Gastrocnemius medialis (tissue), 4 donors: ENCODE measurements at places on chromosomes 5 and 9. TPM values are rescaled to one million over a fixed set of nuclear protein-coding genes. Genes with fewer than 3 reads are reported as not detected.
A peak's percentile ranks its signal among the peaks of the same experiment; 100 is the strongest.

- H3K27ac ChIP-seq, result no peak overlapping the region
- DNase-seq, result no peak
- no peaks in the 10 kb centered on the region for H3K4me1 ChIP-seq
- no peaks in the 10 kb centered on the region for H3K27me3 ChIP-seq
Observed at GRCh38 chr5:68303038-68303738, 87.6 kb downstream of the PIK3R1 start.

GRCh38 chr5:57549566-57549965 is 67.0 kb upstream of the ACTBL2 start:
- no peaks in the 10 kb centered on the region for H3K27me3 ChIP-seq
- DNase-seq, result no peak
- no peak overlapping the region for H3K27ac ChIP-seq
- H3K4me1 ChIP-seq, result peaks cover 17% of the 10 kb centered on the region

TRAF2 gene
- 3.5 TPM for total RNA-seq

- no peak for DNase-seq
- no peaks in the 10 kb centered on the region for H3K4me1 ChIP-seq
- no peaks in the 10 kb centered on the region for H3K27me3 ChIP-seq
- H3K36me3 ChIP-seq, result peaks cover 8% of the 10 kb centered on the region
Observed at GRCh38 chr5:62547945-62548630, 30.5 kb upstream of the LRRC70 start.

NME5 gene
- total RNA-seq, result 0.51 TPM

IRX4 gene
- not detected for total RNA-seq

- H3K27ac ChIP-seq, result no peak overlapping the region
Observed at GRCh38 chr5:64811050-64811640, 42.4 kb downstream of the CWC27 start.

PCDHGA8 gene
- 0.94 TPM for total RNA-seq

AK8 gene
- not detected for total RNA-seq

DNA sequence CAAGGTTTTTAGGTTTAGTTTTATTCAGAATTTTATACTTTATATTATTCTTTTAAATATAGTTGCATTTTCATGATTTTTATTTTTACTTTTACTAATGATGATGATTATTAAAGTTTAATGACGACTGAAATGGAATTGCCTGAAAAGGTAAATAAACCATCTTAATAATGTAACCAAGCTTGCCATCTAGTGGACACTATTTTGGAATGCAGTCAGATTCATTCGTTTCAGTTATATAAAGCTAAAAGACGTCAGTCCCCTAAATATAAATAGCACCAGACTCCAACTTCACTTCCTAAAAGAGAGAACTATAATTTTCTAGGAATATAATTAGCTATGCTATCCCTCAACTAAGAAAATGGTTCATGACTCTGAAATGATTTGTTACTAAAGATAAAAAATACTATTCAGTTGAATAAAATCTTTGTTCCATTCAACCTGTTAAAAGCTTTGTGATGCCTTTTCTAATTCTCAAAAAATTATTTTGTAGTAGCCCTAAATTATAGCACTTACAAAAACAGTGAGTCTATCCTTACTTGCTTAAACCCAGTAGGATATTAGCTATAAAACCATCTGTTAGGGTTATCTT is 19.9 kb downstream of the ABITRAM start:
- no peaks in the 10 kb centered on the region for H3K36me3 ChIP-seq
- H3K27me3 ChIP-seq, result no peaks in the 10 kb centered on the region
- H3K27ac ChIP-seq, result peak overlapping the region; percentile 52
- no peak for DNase-seq

SPZ1 gene
- total RNA-seq, result not detected

DNA sequence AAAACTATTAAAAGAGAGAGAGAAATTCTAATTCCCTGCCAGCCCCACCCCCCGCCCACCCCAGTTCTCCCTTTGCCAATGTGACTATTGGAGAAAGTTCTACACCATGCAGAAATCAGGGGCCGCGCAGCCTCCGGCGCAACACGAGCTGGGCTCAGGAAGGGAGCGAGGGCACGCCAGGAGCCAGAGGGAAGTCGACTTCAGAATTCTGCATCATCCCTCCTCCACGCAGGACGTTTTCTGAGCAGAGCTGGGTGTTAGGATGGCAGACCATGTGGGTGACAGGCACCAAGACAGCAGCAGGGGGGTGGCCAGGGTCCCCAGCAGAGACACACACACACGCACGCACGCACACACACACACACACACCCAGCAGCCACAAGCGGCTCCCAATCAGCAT is 72.6 kb downstream of the PTCH1 start:
- H3K36me3 ChIP-seq, result no peaks in the 10 kb centered on the region
- no peak overlapping the region for H3K4me3 ChIP-seq
- no peaks in the 10 kb centered on the region for H3K4me1 ChIP-seq
- no peak for DNase-seq

F2RL2 gene
- total RNA-seq, result not detected

DNA sequence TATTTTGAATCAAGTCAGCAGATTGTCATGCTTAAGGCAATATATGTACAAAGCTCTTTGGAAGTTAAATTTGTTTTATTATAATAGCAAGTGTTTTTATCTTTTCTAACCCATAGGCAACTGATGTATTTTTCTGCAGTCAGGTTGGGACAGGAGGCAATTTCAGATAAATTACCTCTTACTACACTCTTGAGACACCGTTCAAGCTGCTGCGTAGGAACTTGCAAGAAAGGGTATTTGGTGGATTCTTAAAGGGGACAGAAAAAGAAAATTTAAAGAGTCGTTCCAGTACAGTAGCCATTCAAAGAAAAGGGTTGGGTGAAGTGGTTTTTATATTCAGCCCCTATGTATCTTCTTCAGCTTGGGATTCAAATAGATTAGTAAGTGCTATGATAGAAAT is 112.4 kb upstream of the APC start:
- no peak overlapping the region for H3K4me3 ChIP-seq
- H3K4me1 ChIP-seq, result peaks cover 21% of the 10 kb centered on the region
- no peaks in the 10 kb centered on the region for H3K36me3 ChIP-seq
- H3K27me3 ChIP-seq, result no peaks in the 10 kb centered on the region
- no peak for DNase-seq
- H3K27ac ChIP-seq, result no peak overlapping the region

- no peak overlapping the region for H3K27ac ChIP-seq
- H3K36me3 ChIP-seq, result no peaks in the 10 kb centered on the region
- H3K27me3 ChIP-seq, result no peaks in the 10 kb centered on the region
- no peak overlapping the region for H3K4me3 ChIP-seq
- DNase-seq, result no peak
Observed at GRCh38 chr9:137975527-137975913, 97.9 kb downstream of the CACNA1B start.

DNA sequence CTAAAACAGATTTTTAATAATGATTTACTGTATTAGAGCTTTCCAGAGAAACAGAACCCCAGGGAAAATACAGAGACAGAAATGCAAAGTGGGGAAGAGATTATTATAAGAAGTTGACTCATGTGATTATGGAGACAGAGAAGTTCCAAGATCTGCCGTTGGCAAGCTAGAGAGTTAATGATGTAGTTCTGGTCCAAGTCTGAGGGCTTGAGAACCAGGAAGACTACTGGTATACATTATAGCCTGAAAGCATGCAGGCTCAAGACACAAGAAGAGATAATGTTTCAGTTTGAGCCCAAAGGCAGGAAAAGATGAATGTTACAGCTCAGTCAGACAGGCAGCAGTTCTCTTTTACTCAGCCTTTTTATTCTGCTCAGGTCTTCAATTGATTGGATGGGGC is 98.8 kb upstream of the NFIL3 start:
- DNase-seq, result no peak
- H3K36me3 ChIP-seq, result no peaks in the 10 kb centered on the region
- no peak overlapping the region for H3K27ac ChIP-seq
- H3K4me1 ChIP-seq, result no peaks in the 10 kb centered on the region

- H3K27me3 ChIP-seq, result no peaks in the 10 kb centered on the region
- no peaks in the 10 kb centered on the region for H3K36me3 ChIP-seq
- no peak for DNase-seq
- H3K27ac ChIP-seq, result no peak overlapping the region
Observed at GRCh38 chr5:168908207-168908606, 329.0 kb upstream of the PANK3 start.

DNA sequence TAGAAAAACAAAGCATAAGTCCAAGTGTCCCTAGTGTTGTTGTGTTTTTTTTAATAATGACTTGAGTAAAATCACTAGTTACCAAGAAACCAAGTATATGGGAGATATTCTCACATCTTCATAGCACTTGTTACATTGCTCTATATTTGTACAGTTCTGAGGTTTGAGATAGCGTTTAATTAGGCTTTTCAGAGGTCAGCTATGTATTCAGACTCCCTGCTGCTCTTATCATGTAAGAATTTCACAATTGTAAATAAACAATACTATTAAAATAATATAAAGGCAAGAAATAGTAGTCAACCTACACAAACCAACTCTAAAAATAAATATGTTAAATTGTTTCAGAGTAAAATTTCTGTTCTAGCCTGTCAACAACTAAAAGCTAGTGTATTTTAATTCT is 761.9 kb upstream of the FAM174A start:
- no peaks in the 10 kb centered on the region for H3K4me1 ChIP-seq
- H3K4me3 ChIP-seq, result no peak overlapping the region
- H3K27me3 ChIP-seq, result no peaks in the 10 kb centered on the region
- DNase-seq, result no peak

- no peaks in the 10 kb centered on the region for H3K4me1 ChIP-seq
- no peaks in the 10 kb centered on the region for H3K27me3 ChIP-seq
- peak overlapping the region; percentile 27 for H3K27ac ChIP-seq
- H3K4me3 ChIP-seq, result no peak overlapping the region
- DNase-seq, result peak; percentile 31
Observed at GRCh38 chr5:149434162-149435014, 55.3 kb upstream of the IL17B start.

PARP8 gene
- 1.9 TPM for total RNA-seq

GRCh38 chr5:69004127-69004526 is 89.7 kb upstream of the SLC30A5 start:
- no peak for DNase-seq
- no peak overlapping the region for H3K4me3 ChIP-seq
- H3K36me3 ChIP-seq, result no peaks in the 10 kb centered on the region

HMGCS1 gene
- 6.1 TPM for total RNA-seq

GRCh38 chr9:85727500-85727899 is 14.3 kb downstream of the AGTPBP1 start:
- H3K36me3 ChIP-seq, result no peaks in the 10 kb centered on the region
- H3K4me1 ChIP-seq, result no peaks in the 10 kb centered on the region

CAMK2A gene
- total RNA-seq, result 32.0 TPM

- no peak for DNase-seq
- H3K36me3 ChIP-seq, result no peaks in the 10 kb centered on the region
- no peak overlapping the region for H3K27ac ChIP-seq
- peaks cover 14% of the 10 kb centered on the region for H3K4me1 ChIP-seq
- no peak overlapping the region for H3K4me3 ChIP-seq
Observed at GRCh38 chr5:108315829-108316228, 66.1 kb downstream of the FBXL17 start.

- H3K4me3 ChIP-seq, result no peak overlapping the region
- DNase-seq, result peak; percentile 8
- H3K27me3 ChIP-seq, result no peaks in the 10 kb centered on the region
Observed at GRCh38 chr9:75591972-75592371, 298.5 kb upstream of the PCSK5 start.

- no peaks in the 10 kb centered on the region for H3K36me3 ChIP-seq
- no peak for DNase-seq
- no peak overlapping the region for H3K27ac ChIP-seq
Observed at GRCh38 chr5:172494630-172495505, 40.5 kb upstream of the SH3PXD2B start.

ZNF354C gene
- total RNA-seq, result 2.9 TPM

GRCh38 chr9:14205463-14205862 is 108.5 kb downstream of the NFIB start:
- peak overlapping the region; percentile 72 for H3K27ac ChIP-seq
- no peak for DNase-seq
- no peaks in the 10 kb centered on the region for H3K36me3 ChIP-seq
- peaks cover 68% of the 10 kb centered on the region for H3K4me1 ChIP-seq

ALDH1B1 gene
- total RNA-seq, result 26.0 TPM

GRCh38 chr5:158720281-158720680 is 379.4 kb downstream of the EBF1 start:
- no peak for DNase-seq
- H3K27me3 ChIP-seq, result no peaks in the 10 kb centered on the region
- H3K4me3 ChIP-seq, result no peak overlapping the region
- no peaks in the 10 kb centered on the region for H3K4me1 ChIP-seq
- no peaks in the 10 kb centered on the region for H3K36me3 ChIP-seq
- no peak overlapping the region for H3K27ac ChIP-seq

FBP2 gene
- 48.4 TPM for total RNA-seq

GRCh38 chr5:77588175-77588574 is 50.3 kb downstream of the OTP start:
- H3K4me1 ChIP-seq, result no peaks in the 10 kb centered on the region
- no peak overlapping the region for H3K4me3 ChIP-seq
- H3K27me3 ChIP-seq, result no peaks in the 10 kb centered on the region
- no peak for DNase-seq
- no peak overlapping the region for H3K27ac ChIP-seq

LAMC3 gene
- total RNA-seq, result 1.2 TPM

DNA sequence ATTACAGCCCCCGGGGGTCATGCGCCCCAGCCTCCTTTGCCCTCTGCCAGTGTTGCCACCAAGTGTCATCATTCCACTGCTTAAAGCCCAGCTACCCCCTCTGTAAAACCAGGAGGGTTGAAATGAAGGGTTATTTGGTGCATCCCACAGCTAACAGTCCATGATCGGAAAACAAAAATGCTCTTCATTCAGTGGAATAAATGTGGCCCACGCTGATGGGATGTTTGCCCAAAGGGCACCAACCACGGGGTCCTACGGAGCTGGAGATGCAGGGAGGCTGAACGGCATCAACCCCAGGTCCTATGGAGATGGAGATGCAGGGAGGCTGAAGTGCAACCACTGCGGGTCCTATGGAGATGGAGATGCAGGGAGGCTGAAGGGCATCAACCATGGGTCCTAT is 218.5 kb upstream of the IRX1 start:
- H3K4me3 ChIP-seq, result no peak overlapping the region
- no peak overlapping the region for H3K27ac ChIP-seq
- no peaks in the 10 kb centered on the region for H3K27me3 ChIP-seq
- H3K4me1 ChIP-seq, result no peaks in the 10 kb centered on the region
- H3K36me3 ChIP-seq, result no peaks in the 10 kb centered on the region

- no peaks in the 10 kb centered on the region for H3K27me3 ChIP-seq
- H3K27ac ChIP-seq, result no peak overlapping the region
- H3K4me1 ChIP-seq, result peaks cover 12% of the 10 kb centered on the region
- no peak overlapping the region for H3K4me3 ChIP-seq
Observed at GRCh38 chr5:127564002-127564769, 46.7 kb downstream of the PRRC1 start.

GRCh38 chr5:168479166-168479565 is 7.1 kb upstream of the RARS1 start:
- no peak overlapping the region for H3K27ac ChIP-seq
- H3K4me1 ChIP-seq, result no peaks in the 10 kb centered on the region
- no peaks in the 10 kb centered on the region for H3K27me3 ChIP-seq
- H3K4me3 ChIP-seq, result no peak overlapping the region
- no peak for DNase-seq

STPG3 gene
- not detected for total RNA-seq

ACSL6 gene
- total RNA-seq, result 0.42 TPM

GRCh38 chr9:19229595-19230354 is 718 bp upstream of the DENND4C start:
- peak overlapping the region; percentile 97 for H3K27ac ChIP-seq
- H3K4me1 ChIP-seq, result peaks cover 24% of the 10 kb centered on the region
- no peaks in the 10 kb centered on the region for H3K27me3 ChIP-seq
- H3K4me3 ChIP-seq, result peak overlapping the region; percentile 88

- no peaks in the 10 kb centered on the region for H3K36me3 ChIP-seq
- no peak overlapping the region for H3K4me3 ChIP-seq
- H3K27ac ChIP-seq, result no peak overlapping the region
Observed at GRCh38 chr5:53343187-53343586, 137.2 kb upstream of the FST start.
